ENCODE measurements at places on chromosomes 5 and 9. TPM values are rescaled to one million over a fixed set of nuclear protein-coding genes. Genes with fewer than 3 reads are reported as not detected.

Gene FAM120A
- total RNA-seq: 70.5 TPM

DNA sequence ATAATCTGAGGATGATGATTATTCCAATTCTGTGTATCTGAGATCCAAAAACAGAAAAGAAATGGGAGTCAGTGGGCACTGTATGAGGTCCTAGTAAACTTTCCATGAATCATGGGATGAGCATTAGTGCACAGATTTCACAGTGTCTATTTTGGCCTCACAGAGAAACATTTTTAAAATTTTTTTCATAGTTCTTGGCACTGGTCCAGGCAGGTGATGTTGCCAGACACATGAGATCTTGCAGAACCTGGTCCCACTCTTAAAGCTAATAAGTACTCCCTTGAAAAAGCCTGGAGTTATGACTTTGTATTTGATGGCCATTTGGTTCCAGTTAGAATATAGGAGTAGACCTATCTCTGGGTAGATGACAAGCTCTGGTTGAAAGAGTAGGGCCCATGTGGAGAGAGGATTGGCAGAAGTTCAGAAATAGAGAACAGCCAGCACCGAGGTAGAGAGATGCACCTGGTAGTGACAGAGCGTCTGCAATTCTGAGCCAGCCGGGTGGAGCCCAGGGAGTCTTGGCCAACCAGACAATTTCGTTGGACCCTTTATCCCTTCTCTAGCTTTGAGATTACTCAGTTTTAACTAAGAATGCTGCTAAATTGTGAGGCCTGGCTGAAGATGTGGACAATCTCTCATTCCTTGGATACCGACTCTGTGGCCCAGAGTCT, 6.3 kb upstream of the TNFSF15 start:
- H3K36me3 ChIP-seq: no peaks in the 10 kb centered on the region
- H3K4me3 ChIP-seq: no peak overlapping the region
- H3K4me1 ChIP-seq: no peaks in the 10 kb centered on the region
- H3K27ac ChIP-seq: no peak overlapping the region

- DNase-seq: no peak
- no peak overlapping the region for H3K4me3 ChIP-seq
- no peak overlapping the region for H3K27ac ChIP-seq
- H3K4me1 ChIP-seq: no peaks in the 10 kb centered on the region
Observed at GRCh38 chr5:169724303-169725087, 87.4 kb downstream of the DOCK2 start.

- peaks cover 21% of the 10 kb centered on the region for H3K4me1 ChIP-seq
- H3K27ac ChIP-seq: no peak overlapping the region
- H3K4me3 ChIP-seq: no peak overlapping the region
- no peak for DNase-seq
- no peaks in the 10 kb centered on the region for H3K27me3 ChIP-seq
Observed at GRCh38 chr9:133129001-133129795, 8.2 kb upstream of the RALGDS start.

GRCh38 chr5:79562351-79563246, 48.7 kb upstream of the HOMER1 start:
- no peaks in the 10 kb centered on the region for H3K4me1 ChIP-seq
- no peak for DNase-seq
- H3K27ac ChIP-seq: no peak overlapping the region
- H3K36me3 ChIP-seq: no peaks in the 10 kb centered on the region
- H3K27me3 ChIP-seq: no peaks in the 10 kb centered on the region

DNA sequence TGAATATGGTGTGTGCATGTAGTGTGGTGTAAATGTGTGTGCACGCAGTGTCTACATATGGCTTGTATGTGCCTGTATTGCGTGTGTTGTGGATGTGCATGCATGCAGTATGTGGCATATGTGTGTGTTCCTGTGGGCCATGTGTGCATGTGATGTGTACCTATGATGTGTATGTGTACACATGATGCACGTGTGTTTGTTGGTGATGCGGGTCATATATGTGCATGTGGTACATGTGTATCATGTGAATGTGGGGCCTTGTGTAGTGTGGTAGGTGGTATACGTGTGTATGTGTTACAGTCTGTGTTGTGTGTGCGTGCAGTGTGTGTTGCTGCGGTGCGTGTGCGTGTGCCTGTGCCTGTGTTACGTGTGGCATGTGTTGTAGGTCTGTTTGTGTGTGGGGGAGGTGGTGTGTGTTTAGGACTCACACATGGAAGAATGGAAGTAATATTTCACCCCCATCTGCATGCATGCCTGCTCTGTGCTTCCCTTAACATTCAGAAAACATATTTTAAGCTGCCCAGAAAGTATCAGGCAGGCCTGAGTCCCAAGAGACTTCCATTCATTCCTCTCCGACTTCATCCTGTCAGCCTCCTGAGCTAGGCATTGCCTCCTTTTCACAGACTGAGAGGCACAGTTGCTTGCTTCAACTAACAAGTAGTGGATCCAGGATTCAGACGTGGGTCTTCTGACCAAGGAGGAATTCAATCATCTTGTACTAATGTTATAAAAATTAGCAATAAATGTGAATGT, 55.4 kb upstream of the RUFY1 start:
- H3K36me3 ChIP-seq: no peaks in the 10 kb centered on the region
- no peak overlapping the region for H3K4me3 ChIP-seq
- H3K27ac ChIP-seq: no peak overlapping the region
- no peaks in the 10 kb centered on the region for H3K4me1 ChIP-seq
- no peaks in the 10 kb centered on the region for H3K27me3 ChIP-seq

Gene MVB12B
- 9.4 TPM for total RNA-seq

DNA sequence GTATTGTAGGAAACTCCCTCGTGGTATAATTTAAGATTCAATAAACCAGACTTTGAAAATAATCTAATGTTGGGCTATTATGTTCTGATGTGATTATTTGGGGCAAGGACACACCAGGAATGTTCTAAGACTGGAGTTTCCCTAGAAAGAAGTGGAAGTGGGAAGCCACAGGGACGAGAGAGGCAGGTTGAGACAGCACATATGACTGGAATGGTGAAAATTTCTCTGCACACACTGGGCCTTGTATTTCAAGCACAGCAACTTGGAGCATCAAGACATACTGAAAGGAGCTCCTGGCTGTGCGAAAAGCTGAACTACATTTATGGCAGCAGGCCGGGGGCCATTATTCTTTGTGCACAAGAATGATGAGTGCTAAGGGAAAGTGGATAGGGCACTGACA, 98.2 kb downstream of the CETN3 start:
- H3K27me3 ChIP-seq: no peaks in the 10 kb centered on the region
- H3K36me3 ChIP-seq: no peaks in the 10 kb centered on the region
- no peak for DNase-seq
- no peaks in the 10 kb centered on the region for H3K4me1 ChIP-seq
- H3K27ac ChIP-seq: no peak overlapping the region

Data from Panc1 (cell line).